Glutamatergic neuron (in vitro differentiated cells): ENCODE measurements at places on chromosomes 1 and 21. TPM values are rescaled to one million over a fixed set of nuclear protein-coding genes. Genes with fewer than 3 reads are reported as not detected.

KCNJ9 gene
- 2.0 TPM for total RNA-seq

ST6GALNAC3 gene
- 6.5 TPM for total RNA-seq

CTSS gene
- 0.81 TPM for total RNA-seq

GRCh38 chr1:42817440-42817767 lies 207 bp upstream of the SVBP start:
- peaks cover 2% of the 10 kb centered on the region for H3K4me1 ChIP-seq
- peaks cover 5% of the 10 kb centered on the region for H3K27me3 ChIP-seq
- no peaks in the 10 kb centered on the region for H3K36me3 ChIP-seq
- DNase-seq: no peak
- peak overlapping the region; percentile 81 for H3K4me3 ChIP-seq
- peak overlapping the region; percentile 40 for H3K27ac ChIP-seq

DNA sequence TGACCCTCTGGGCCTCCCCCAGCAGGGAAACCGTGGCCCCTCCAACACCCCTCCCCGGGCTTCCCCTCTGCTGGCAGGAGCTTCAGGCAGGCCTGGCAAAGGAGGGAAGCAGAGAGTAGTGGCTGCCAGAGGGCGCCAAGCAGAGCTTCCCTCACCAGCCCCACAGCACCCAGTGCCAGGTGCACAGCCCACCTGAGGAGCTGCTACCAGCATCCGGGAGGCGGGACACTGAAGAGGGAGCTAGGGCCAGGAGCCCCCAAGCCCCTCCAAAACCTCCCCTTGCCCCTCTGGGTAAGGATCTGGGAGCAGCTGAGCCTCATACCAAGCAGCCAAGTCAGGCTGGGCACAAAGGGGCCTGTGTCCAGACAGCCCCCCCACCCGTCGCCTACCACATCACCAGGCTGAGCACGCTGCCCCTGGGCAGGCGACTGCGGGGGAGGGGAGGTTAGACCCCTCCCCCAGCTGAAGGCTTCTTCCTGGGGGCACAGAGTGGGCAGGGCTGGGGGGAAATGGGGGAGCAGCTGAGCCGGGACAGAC lies 19.6 kb downstream of the CCDC24 start:
- no peak overlapping the region for H3K4me3 ChIP-seq
- no peak for DNase-seq
- no peaks in the 10 kb centered on the region for H3K36me3 ChIP-seq
- H3K4me1 ChIP-seq: no peaks in the 10 kb centered on the region
- no peak overlapping the region for H3K27ac ChIP-seq

DNA sequence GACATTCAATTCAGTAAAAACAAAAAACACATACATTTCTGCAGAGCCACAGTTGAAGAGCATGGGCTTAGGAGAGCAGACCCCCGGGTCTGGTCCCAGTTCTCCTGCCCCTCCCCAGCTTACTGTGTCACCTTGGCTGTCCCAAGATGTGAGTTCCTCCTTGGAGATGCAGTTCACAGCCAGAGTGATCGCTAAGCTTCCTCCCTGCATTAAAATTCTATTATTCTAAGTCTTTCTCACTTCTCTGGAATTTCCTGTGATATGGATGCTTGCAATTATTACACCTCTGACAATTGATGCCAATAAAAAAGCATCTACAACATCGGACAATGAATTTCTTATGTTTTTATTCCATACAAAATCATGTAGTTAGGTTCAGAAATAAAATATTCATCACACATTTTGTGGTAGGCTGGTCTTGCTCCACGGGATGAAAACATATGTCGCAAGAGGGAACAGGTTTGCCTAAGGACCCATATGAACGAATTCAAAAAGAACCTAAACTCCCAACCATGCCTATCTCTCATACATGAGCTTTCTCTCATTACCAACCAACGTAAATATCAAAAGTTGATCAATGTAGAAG lies 328.5 kb upstream of the RUNX1 start:
- H3K27ac ChIP-seq: no peak overlapping the region
- no peaks in the 10 kb centered on the region for H3K4me1 ChIP-seq
- no peaks in the 10 kb centered on the region for H3K36me3 ChIP-seq
- no peak overlapping the region for H3K4me3 ChIP-seq
- no peak for DNase-seq

DNA sequence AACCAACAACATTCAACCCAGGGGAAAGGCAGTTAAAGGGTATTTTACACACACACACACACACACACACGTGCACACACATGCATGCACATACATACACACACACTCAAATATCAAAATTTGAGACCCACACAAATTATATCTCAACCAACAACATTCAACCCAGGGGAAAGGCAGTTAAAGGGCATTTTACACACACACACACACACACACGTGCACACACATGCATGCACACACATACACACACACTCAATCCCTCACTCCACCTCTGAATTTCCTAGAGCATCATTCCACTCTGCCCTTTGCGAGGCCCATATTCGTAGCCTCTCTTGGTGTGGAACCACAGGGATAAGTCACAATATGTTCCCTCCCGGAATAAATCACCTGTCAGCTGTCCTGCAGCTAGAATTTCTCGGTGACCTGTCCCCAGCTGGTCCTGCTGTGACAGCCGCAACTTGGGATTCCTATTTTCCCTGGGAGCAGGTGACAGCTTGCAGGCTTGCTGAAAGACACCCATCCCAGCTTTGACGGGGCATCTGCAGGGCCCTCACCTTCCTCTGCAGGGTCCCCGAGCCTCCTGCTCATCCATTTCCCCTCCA lies 122.7 kb downstream of the PSMG1 start:
- peaks cover 5% of the 10 kb centered on the region for H3K27me3 ChIP-seq
- H3K4me1 ChIP-seq: peaks cover 6% of the 10 kb centered on the region
